ENCODE measurements at places on chromosomes 12 and 14.

DNA sequence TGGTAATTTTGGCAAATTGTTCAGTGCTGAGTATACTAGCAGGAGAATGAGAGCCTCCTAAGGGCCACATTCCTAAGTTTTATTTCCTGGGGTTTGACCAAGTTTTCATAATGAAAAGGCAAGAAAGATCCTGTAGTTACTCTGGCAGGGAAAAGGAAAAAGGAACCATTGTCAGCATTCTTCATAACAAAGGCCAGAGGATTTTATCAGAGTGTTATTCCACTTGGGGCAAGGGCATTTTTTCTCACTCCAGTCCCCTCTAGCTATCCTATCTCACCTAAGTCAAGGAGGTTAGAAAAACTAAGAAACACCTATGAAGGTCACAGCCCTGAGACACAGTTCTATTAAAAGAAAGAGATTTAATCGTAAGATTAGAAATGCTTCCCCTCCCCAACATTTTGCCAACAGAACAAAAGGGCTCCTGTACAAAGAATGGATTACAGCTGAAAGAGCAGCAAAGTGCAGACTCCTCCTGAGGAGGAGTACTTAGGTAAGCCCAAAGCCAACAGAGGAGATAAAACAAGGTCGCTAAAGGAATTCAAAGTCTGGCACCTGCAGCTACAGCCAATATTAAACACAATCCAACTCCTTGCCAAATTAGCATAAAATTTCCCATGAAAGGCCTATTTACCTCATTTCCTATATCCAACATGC lies 162.4 kb downstream of the GALC start:
- DNase-seq = no peak

DNA sequence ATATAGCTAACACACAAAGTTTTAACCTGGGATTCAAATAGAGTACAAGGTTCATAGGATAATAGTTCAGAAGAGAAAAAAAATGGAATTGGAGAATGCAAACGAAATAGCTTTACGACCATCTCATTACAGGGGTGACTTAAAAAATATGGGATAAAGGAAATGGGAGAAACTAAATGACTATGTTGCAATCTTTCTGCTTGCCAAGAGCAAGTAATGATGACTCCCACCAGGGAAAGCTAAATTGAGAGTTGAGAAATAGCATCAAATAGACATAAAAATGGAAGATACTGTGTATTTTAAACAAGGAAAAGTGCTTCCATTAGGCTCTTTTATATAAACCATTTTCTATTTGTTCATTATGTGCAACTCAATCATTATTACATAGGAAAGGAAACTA lies 155.7 kb upstream of the ATXN7L3B start:
- DNase-seq = no peak

- no peak for DNase-seq
These were observed 106.0 kb upstream of the TMTC1 start for GRCh38 chr12:29889737-29890136.

- no peak for DNase-seq
These were observed 60.9 kb upstream of the SLC6A13 start for GRCh38 chr12:323507-323906.

DNA sequence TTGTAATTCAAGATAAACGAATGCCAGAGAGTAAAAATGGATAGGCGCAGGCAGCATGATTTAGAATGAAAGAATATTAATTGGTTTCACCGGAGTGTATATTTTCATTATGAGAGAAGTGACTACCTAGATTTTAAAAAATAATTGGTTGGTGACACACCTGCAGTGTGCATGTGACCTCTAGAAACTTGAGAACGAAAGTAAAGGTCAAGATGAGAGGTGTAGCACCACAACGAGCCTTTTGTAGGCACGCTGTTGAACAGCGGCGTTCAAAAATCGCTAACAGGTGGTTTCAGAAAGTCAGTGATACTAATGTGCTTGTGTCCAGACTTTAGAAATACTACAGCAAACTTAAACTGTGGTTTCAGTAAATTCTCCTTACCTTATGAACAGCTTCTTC lies 123.8 kb downstream of the NPAS3 start:
- DNase-seq = no peak

DNA sequence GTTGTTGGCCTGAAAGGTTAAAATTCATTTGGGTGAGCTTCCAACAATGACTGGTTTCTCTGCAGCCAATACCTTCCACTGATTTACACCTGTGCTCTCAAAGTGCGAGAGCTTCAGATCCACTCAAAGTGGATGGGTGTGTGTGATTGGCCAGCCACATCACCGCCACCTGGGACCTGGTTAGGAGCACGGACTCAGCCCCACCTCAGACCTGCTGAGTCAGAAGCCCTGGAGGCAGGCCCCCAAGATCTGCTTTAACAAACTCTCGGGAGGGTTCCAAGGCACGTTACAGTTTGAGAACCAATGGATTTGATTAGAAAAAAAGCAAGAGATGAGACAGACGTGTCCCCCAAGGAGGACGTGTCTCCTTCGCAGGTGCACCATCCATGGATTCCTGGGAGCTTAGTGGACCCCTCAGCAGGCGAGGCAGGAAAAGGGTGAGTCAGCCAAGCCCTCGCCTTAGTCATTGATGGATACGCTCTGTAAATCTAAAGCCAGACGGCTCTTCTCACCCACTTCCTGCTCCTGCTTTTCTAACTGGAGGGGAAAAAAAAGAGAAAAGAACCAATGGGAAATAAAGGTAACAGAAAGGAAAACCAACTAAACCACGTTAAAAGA lies 24.5 kb downstream of the FZD10 start:
- no peak for DNase-seq

- DNase-seq = no peak
These were observed 1.3 kb upstream of the ZDHHC17 start for GRCh38 chr12:76762601-76762980.

DNA sequence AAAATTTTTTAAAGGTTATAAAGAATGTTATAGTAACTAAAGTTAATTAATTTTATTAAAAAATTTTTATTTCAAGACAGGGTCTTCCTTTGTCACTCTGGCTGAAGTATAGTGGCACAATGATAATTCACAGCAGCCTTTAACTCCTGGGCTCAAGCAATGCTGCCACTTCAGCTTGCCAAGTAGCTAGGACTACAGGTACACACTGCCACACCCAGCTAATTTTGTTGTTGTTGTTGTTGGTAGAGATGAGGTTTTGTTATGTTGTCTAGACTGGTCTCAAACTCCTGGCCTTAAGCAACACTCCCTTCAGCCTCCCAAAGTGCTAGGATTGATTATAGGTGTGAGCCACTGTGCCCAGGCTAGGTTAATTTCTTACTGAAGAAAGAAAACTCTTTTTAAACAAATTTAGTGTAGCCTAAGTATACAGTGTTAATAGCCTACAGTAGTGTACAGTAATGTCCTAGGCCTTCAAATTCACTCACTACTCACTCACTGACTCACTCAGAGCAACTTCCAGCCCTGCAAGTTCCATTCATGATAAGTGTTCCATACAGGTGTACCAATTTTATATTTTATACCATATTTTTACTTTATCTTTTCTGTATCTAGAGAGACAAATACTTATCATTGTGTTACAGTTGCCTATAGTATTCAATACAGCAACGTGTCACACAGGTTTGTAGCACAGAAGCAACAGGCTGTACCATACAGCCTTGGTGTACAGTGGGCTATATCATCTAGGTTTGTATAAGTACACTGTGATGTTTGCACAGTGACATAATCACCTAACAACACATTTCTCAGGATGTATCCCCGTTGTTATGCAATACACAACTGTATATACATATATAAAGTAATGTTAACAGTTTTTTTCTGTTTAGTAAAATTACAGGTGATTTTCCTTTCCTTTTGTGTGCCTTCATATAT lies 24.7 kb upstream of the DNAAF2 start:
- DNase-seq = no peak

DNA sequence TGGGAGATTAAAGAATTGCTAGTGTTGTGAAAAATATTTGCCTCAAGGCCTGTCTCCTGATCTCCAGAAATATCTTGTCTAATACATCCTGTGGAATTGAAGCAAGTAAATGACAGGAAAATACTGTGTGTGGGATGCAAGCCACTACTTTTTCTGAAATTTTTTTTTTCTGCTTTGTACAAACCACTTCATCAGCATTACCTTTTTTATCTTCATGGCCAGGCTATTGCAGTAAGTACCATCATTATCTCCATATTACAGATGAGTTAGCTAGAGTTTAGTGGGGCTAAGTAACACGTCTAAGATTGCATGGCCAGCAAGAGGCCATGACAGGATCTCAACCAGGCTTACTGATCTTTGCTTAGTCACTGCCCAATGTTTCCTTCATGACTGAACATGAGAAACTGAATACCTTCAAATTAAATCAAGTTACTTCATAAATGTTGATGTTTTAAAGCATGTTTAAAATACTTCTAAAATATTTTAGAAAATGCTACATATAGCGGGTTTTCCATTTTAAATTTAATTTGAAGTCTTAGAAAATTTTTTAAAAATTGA lies 273.7 kb downstream of the SLC6A15 start:
- DNase-seq = no peak

DNA sequence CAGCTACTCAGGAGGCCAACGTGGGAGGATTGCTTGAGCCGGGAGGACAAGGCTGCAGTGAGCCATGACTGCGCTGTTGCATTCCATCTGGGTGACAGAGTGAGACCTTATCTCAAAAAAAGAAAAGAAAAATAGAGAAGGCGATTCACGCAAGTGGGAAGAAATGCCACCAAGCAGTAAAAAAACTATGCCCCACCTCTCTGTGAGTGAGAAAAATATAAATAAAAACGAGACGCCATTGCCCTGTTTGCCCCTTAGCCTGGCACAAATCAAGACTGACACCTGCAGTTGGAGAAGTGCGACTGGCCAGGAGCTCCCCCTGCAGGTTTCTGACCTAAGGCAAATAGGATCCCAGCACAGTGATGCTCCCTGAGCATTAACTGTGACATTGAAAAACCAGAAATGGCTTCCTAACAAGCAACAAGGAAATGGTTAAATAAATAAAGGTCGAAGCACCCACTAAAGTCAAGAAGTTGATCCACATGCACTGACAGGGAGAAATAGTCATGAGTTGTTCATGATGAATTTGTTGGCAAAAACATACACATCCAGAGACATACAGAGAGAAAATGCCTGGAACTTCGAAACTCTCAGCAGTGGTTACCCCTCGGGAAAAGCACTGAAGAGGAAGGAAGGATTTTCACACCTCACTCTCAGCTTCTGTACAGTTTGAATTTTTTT lies 21.1 kb downstream of the GSC start:
- no peak for DNase-seq

GRCh38 chr14:39568809-39569538 lies 136.7 kb upstream of the FBXO33 start:
- DNase-seq = no peak

DNA sequence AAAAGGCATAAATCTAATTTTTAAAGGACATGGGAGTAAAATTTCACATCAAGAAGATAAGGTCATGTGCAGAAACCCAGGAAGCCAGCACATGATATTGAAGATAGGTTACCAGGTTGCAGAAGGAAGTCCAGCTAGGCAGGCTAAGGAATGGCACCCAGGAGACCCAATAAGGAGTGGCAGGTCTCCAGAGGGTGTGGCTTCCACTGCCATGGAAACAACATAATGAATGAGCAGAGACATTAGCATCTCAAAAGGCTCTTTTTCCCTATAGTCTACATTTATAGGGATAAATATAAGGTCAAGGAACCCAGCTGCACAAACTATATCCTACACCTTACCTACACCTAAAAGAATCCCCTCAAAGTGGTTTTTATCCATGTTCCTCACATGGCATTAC lies 275.9 kb downstream of the RPS29 start:
- DNase-seq = no peak

GRCh38 chr12:122979908-122980182 lies 636 bp upstream of the ARL6IP4 start:
- DNase-seq = no peak

- DNase-seq = no peak
These were observed 17.5 kb downstream of the CBX5 start for GRCh38 chr12:54262403-54262925.

- DNase-seq = no peak
These were observed 697 bp upstream of the GRIP1 start for GRCh38 chr12:66679461-66680084.

DNA sequence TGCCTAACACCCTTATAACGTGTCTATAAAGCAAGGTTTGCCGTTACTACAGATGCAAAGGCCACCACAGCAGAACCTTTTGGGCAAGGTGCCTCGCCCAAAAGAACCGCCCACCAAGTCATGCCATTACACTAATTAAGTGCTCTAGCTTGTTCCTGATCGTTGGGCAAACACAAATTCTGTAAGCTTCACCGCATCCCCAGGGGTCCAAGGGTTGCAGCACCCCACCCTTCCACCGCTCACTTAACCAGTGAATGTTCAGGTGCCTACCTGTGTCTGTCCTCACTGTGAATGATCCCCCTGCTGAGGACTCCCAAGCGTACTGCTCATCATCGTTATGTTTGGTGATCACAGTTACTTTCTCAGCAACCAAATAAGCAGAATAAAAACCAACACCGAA lies 1.4 kb downstream of the HSP90AA1 start:
- no peak for DNase-seq

GRCh38 chr14:48890333-48890732 lies 695.8 kb downstream of the RPS29 start:
- DNase-seq = no peak

DNA sequence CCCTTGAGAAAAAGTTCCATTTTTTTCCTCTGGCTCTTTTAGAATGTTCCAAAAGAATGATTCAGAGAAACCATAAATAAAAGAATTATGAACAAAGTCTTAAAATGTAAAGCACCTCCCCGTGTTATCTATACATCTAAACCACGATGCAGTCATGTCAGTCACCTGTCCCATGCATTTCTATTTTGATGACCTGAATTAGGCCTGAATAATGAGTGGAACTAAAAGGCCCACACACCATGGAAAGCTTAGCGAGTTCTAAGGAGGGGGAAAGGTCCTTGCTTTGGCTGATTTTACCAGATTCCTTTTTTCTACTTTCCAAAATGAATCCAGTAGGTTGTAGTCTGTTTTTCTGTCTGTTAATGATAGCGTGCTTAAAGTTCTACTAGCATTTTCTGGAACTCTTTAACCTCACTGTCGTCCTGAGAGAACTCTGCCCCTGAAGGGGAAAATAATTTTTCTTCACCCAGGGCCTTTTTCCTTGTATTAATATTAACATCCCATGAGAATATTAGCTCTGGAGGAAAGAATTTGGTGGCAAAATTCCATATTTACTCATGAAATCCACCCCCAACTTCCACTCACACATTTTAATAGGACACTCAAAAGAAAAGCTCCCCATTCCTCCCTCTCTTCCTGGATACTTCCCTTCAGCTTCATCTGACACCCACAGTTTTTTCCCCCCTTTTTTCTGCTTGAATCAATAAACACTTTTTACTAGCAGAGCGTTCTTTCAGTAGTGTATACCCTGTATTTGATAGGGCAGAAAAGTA lies 266.3 kb upstream of the DIO2 start:
- DNase-seq = no peak

DNA sequence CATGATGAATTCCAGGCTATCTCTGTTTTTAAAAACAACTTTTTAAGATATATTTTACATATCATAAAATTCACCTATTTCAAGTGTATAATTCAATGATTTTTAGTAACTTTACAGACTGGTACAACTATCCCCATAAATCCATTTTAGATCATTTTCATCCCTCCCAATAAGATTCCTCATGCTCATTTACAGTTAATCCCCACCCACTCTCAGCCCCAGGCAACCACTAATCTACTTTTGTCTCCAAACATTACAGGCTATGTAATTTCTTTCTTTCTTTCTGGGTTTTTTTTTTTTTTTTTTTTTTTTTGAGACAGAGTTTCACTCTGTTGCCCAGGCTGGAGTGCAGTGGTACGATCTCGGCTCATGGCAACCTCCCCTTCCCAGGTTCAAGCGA lies 81.3 kb downstream of the DNAI7 start:
- DNase-seq = no peak

GRCh38 chr14:92383805-92384204 lies 60.8 kb downstream of the SLC24A4 start:
- no peak for DNase-seq
